NCI-H460 (cell line): ENCODE measurements at places on chromosomes 7 and 10. TPM values are rescaled to one million over a fixed set of nuclear protein-coding genes. Genes with fewer than 3 reads are reported as not detected.

- DNase-seq = no peak
Measured at GRCh38 chr7:92643821-92644220, 53.6 kb upstream of the FAM133B start.

GRCh38 chr7:119572132-119572531, 700.8 kb upstream of the KCND2 start:
- DNase-seq = no peak

DNA sequence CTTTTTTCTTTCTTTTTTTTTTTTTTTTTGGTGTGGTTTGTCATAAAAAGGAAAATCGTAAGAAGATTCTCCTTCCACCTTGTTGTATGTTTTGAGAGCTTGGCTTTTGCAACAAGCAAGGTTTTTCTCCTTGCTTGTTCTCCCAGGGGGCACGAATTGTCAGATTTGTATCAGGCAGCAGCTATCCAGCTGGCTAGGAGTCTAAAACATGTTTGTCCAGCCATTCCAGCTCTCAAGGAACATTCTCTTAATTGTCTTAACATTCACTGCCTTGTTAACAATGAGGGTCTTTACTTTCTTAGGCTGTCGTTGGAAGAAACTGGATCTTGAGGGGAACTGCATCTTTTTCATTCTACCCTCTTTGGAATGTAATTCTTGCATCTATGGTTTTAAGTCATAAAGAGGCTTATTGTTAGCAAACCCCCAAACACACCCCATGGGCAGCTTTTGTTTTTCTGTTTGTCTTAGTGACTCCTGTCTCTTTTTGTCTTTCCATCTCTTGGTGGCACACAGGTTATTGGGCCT, 14.6 kb downstream of the SHTN1 start:
- no peak for DNase-seq

- DNase-seq = no peak
Measured at GRCh38 chr10:72615970-72616369, 9.9 kb downstream of the MICU1 start.

- DNase-seq = no peak
Measured at GRCh38 chr10:100041306-100042002, 31.7 kb upstream of the DNMBP start.

DNA sequence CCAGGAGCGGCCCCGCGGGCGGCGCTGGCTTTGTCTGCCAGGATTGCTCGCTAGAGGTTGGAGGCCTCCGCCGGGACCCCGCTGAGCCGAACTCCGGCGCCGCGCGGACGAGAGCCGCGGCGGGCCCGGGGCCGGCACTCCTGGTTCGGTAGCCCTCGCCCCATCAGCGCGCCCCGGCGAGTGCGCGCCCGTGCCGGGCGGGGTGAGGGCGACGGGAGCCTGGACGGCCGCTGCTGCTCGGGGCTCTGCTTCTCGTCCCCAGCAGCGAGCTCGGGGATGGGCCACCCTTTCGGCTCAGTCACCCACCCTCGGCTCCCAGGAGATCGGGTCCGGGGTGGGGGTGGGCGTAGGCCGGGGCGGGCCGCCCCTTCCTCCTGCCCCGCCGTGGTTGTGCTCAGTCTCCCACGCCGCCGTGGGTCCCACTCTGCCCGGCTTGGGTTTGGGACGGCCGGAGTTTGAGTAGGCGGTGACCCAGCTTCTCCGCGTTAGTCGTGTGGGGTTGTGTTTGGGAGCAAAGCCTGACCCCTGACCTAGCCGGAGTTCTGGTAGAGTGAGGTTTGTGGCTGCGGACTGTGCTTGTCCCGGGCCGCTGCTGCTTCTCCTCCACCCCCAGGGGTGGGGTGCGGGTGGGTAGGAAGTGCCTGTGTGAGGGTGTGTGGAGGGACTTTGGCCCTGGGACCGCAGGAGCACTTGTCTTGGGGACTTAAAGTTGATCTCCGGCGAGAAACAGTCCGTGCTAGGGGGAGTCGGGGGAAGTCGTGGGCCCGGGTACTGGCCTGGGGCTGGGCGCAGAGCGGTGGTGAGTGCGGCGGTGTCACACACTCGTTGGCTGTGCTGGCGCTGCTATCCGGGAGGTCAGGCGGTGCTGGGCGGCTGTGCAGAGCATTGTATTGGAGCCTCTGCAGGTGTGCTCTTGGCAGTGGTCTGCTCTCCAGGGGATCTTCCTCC, 677 bp downstream of the TSPAN14 start:
- DNase-seq = no peak

GRCh38 chr7:106618480-106618879, 42.5 kb downstream of the CCDC71L start:
- DNase-seq = no peak

Gene ZNF212
- 4.5 and 5.5 TPM in 2 replicates for total RNA-seq

Gene TLX1
- total RNA-seq = not detected in 2 replicates
